ENCODE measurements at places on chromosomes 5 and 9. TPM values are rescaled to one million over a fixed set of nuclear protein-coding genes. Genes with fewer than 3 reads are reported as not detected.

GRCh38 chr9:19155106-19155935 is 28.0 kb upstream of the PLIN2 start:
- peak overlapping the region; percentile 8 for H3K27ac ChIP-seq
- no peak for DNase-seq
- H3K36me3 ChIP-seq, result no peaks in the 10 kb centered on the region
- no peak overlapping the region for H3K4me3 ChIP-seq
- H3K4me1 ChIP-seq, result no peaks in the 10 kb centered on the region

DNA sequence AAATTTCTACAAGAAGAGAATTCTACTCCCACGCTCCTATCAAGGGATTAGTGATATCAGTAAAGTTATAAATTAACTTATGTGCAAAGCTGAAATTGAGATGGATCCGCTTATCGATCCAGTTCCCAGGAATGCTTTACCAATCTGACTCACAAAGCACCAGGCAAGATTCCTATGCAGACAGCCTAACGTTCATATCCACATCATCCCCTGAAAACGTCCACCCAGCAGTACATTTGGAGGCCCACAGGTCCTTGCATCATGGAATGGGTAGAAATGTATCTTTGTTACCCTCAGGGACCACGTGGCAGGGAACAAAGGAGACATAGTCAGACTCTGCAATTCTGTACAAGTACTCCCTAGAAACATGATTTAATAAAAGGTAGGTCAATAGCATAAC is 147.4 kb downstream of the ESM1 start:
- H3K27ac ChIP-seq, result no peak overlapping the region
- H3K27me3 ChIP-seq, result no peaks in the 10 kb centered on the region
- no peaks in the 10 kb centered on the region for H3K36me3 ChIP-seq

DNA sequence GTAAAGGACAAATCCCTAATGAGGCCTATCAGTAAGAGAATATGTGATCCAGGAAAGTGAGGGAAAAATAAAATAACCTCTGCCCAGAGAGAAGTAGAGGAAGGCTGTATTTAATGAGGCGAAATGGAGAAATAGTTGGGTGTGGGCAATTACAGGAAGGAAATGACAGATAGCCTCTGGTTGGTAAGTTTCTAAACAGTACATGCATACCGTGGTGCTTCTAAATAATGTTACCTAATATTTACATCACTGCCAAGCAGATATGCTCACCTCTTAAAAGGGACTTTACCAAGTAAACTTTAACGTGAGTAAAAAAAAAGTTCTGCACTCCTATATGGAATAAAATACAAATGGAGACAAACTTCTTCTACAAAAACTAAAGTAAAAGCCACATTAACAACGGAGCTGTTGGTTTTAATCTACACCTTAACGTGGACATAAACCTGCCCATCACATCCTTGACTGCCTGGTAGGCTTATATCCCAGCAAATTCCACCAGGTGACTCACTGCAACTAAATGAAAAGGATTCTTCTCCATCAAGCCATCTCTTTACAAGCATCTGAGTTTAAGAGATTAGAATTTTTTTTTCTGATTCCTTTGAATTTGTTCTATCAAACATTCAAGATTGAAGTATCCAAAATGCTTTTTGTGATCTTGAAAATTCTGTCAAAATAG is 12.4 kb downstream of the NFIL3 start:
- H3K27ac ChIP-seq, result no peak overlapping the region
- no peaks in the 10 kb centered on the region for H3K27me3 ChIP-seq
- DNase-seq, result no peak
- H3K4me3 ChIP-seq, result no peak overlapping the region
- H3K36me3 ChIP-seq, result no peaks in the 10 kb centered on the region

C6 gene
- total RNA-seq, result not detected

GRCh38 chr5:157282150-157282549 is 16.2 kb downstream of the CYFIP2 start:
- peaks cover 13% of the 10 kb centered on the region for H3K4me1 ChIP-seq
- DNase-seq, result no peak
- H3K36me3 ChIP-seq, result no peaks in the 10 kb centered on the region
- no peaks in the 10 kb centered on the region for H3K27me3 ChIP-seq

GRCh38 chr9:34714007-34714406 is 4.1 kb upstream of the CCL21 start:
- H3K36me3 ChIP-seq, result no peaks in the 10 kb centered on the region
- H3K4me1 ChIP-seq, result no peaks in the 10 kb centered on the region
- H3K27ac ChIP-seq, result no peak overlapping the region
- no peak for DNase-seq

DNA sequence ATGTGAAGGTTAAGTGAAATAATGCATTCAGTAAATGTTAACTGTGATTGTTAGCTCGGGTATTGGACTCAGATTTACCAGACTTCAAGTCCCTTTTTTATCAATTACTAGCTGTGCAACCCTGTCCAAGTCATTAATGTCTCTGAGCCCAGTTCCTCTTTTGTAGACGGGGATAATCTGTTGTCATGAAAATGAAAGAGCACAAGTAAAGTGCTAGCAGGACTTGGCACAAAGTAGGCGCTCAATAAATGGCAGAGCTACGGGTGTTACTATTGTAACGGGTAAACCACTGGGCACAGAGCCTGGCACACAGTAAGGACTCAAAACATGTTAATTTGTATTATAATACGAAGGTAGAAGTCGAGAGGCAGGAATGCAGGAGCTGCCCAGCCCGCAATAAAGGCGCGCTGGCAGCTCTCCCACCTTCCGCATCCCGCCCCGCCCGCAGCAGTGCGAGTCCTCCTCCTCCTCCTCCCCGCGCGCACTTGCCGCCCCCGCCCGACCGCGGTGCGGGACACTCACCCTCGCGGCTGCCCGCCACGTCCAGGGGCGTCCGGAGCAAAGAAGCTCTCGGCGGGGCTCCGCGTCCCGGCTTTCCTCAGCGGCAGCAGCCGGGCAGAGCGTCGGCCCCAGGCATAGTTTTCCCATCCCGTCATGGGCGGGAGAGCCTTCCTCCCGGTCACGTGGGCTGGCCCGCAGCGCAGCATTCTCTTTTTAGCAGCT is at the start of gene C1QTNF2:
C1QTNF2 (minus strand) TSS at position 637 of the 723 bp plus-strand sequence. CDS start 15,615 bp downstream, outside the sequence.
- peak; percentile 73 for DNase-seq
- H3K27me3 ChIP-seq, result no peaks in the 10 kb centered on the region
- no peaks in the 10 kb centered on the region for H3K36me3 ChIP-seq
- H3K27ac ChIP-seq, result peak within 1 kb of the TSS; percentile 69
- H3K4me1 ChIP-seq, result no peaks in the 10 kb centered on the region
- H3K4me3 ChIP-seq, result peak within 1 kb of the TSS; percentile 33

DNA sequence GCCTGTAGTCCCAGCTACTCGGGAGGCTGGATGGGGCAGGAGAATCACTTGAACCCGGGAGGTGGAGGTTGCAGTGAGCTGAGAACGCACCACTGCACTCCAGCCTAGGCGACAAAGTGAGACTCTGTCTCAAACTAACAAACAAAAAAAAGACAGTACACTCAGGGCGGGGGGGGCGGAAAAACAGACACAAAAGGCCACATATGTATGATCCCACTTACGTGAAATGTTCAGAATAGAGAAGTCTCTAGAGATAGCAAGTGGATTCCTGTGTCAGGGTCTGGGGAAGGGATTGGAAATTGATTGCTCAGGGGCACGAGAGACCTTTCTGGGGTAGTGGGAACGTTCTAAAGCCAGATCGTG is 9.0 kb upstream of the LCN1 start:
- H3K27me3 ChIP-seq, result no peaks in the 10 kb centered on the region
- H3K36me3 ChIP-seq, result no peaks in the 10 kb centered on the region
- no peak overlapping the region for H3K27ac ChIP-seq
- no peaks in the 10 kb centered on the region for H3K4me1 ChIP-seq
- no peak for DNase-seq

- no peak overlapping the region for H3K4me3 ChIP-seq
- no peak overlapping the region for H3K27ac ChIP-seq
- H3K4me1 ChIP-seq, result no peaks in the 10 kb centered on the region
- no peaks in the 10 kb centered on the region for H3K36me3 ChIP-seq
Measured at GRCh38 chr9:137496601-137497375, 37.7 kb upstream of the NSMF start.

S1PR3 gene
- total RNA-seq, result 5.0 TPM

CCNI2 gene
- total RNA-seq, result 7.1 TPM

- H3K4me3 ChIP-seq, result no peak overlapping the region
- no peak for DNase-seq
- H3K4me1 ChIP-seq, result no peaks in the 10 kb centered on the region
- H3K27ac ChIP-seq, result no peak overlapping the region
Measured at GRCh38 chr5:23402585-23402984, 104.8 kb upstream of the PRDM9 start.

PCDHGA6 gene
- 4.1 TPM for total RNA-seq

GRCh38 chr5:73044546-73044945 is 75.8 kb upstream of the TMEM171 start:
- no peak overlapping the region for H3K4me3 ChIP-seq
- DNase-seq, result no peak
- no peak overlapping the region for H3K27ac ChIP-seq
- no peaks in the 10 kb centered on the region for H3K4me1 ChIP-seq

DMRTA1 gene
- 2.3 TPM for total RNA-seq

DNA sequence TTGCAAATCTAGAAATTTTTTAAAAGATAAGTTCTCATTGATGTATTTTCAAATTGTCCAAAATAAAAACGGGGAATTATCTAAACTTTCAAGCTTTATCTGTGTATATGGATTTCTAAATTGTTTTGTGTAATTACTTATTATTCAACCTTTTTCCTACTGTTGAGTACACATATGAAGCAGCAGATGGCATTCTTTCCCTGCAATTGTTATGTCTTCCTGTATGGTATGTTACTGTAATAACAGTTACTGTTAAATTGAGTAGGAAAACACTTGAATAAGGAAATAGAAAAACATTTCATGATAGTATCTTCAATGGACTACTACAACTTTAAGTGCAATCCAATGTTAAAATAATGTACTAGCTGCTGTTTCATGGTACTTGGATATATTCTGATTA is 124.8 kb downstream of the RANBP17 start:
- no peak for DNase-seq
- no peaks in the 10 kb centered on the region for H3K27me3 ChIP-seq
- H3K4me3 ChIP-seq, result no peak overlapping the region
- H3K27ac ChIP-seq, result no peak overlapping the region

- no peaks in the 10 kb centered on the region for H3K36me3 ChIP-seq
- H3K27me3 ChIP-seq, result no peaks in the 10 kb centered on the region
- no peak overlapping the region for H3K4me3 ChIP-seq
- DNase-seq, result no peak
Measured at GRCh38 chr5:43851741-43852140, 248.8 kb downstream of the NNT start.

MSX2 gene
- total RNA-seq, result 1.6 TPM

DNA sequence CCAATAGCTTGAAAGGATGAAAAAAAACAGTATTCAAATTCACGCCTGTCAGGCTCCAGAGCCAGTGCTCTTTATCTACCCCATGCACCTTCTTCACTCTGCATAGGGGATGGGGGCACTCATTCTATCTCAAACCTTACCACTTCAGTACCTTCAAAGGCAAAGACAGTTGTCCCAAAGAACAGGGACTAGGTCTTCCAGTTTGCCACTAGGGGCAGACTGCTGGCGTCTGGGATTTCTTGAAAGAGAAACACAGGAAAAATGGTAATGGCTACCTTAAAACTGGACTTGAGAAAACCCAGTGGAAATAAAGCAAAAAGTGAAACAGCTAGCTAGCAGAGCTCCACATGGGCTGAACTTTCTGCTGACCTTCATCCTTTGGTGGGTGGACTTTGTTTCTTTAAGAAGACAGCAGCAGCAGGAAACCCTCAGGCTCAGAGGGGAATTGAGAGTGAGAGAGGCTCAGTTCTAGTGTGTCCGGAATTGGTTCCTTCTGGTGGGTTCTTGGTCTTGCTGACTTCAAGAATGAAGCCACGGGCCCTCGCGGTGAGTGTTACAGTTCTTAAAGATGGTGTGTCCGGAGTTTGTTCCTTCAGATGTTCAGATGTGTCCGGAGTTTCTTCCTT is 41.0 kb upstream of the SLC36A1 start:
- DNase-seq, result no peak
- no peaks in the 10 kb centered on the region for H3K36me3 ChIP-seq
- no peak overlapping the region for H3K4me3 ChIP-seq
- H3K27me3 ChIP-seq, result no peaks in the 10 kb centered on the region
- no peaks in the 10 kb centered on the region for H3K4me1 ChIP-seq

CCL27 gene
- not detected for total RNA-seq

DNA sequence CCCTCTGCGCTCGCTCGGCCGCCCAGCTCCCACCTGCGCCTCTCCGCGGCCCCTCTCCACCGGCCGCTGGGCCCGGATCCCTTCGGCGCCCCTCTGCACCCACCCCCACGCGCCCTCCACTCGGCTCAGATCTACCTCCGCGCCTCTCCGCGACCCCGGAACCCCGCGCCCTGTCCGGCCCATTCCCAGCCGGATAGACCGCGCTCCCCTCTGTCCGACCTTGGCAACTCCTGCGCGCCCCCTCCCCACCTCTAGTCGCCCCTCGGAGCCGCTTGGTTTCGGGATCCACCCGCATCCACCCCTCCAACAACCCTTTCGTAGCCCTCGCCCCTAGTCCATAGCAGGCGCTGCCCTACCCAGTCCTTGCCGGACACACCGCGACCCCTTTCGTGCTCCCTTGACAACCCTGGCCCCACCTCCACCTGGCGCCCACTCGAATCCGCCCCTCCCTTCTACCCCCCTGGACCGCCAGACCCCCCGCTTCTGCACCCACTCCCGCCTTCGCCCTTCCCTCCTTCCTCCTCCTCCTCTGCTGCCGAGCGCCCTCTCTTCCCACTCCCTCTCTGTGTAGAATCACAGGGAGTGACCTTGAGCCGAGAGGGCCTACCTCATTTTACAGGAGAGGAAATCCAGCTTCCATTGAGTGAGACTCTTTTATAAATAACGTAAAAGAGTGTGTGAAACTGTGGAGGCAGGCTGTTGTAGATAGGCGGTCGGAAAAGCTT is 525 bp upstream of the AK3 start:
- H3K27me3 ChIP-seq, result no peaks in the 10 kb centered on the region
- H3K4me1 ChIP-seq, result no peaks in the 10 kb centered on the region

All from Peyer's patch (tissue), 4 donors.